ENCODE measurements at places on chromosomes 13 and 19.

GRCh38 chr13:90615767-90616166, 731.7 kb upstream of the MIR17HG start:
- DNase-seq = no peak

DNA sequence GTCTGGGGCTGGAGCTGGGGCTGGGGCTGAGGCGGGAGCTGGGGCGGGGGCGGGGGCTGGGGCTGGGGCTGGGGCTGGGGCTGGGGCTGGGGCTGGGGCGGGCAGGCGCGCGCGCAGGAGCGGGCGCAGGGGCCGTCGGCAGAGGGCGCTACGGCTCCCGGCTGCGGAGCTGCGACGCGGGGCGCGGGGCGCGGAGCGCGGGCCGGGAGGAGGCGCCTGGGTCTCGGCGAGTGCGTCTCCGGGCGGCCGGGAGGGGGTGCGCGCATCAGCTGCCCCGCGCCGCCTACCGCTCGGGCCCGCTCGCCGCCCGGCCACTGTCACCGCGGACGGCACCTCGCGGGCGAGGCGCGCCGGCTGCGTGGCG, 422 bp upstream of the MTUS2 start:
- DNase-seq = no peak

GRCh38 chr13:110965038-110965754, 50.3 kb upstream of the ANKRD10 start:
- peak; percentile 69 for DNase-seq

DNA sequence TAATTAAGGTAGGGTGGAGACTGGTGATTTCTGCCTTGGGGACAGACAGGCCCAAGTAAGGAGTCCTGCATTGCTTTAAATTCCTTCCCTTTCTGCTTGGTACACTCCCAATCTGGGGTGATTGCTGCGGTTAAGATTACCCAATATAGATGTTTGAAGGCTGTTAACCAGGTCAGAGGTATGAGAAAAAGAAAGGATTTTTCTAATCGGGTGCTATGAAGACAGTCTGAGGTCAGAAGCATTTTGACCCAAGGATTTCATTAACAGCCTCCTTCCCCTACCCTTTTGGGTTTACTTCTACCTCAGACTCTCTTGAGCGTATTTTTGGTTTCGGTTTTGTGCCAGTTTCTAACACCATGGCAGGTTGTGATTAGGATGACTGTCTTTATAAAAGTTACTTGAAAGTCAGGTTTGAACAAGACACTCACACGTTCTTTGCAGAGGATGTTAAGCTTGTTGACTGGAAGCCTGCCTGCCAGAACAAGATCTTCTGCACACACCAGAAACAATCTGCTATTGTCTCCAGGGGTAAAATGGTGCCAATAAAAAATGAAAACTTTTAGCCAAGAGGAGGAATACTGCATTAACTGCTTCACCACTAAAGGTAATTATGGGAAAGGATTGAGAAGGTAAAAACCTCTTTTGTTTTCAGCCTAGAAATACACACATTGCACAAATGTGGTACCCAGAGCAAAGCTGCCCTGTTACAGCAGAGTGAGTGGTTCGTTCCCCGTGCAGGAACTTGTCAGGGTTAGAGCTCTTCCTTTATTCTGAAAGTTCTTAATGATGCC, 108.8 kb downstream of the NDFIP2 start:
- DNase-seq = peak; percentile 50

- DNase-seq = peak; percentile 70
These were observed 1.7 kb downstream of the KLF5 start for GRCh38 chr13:73060251-73061160.

DNA sequence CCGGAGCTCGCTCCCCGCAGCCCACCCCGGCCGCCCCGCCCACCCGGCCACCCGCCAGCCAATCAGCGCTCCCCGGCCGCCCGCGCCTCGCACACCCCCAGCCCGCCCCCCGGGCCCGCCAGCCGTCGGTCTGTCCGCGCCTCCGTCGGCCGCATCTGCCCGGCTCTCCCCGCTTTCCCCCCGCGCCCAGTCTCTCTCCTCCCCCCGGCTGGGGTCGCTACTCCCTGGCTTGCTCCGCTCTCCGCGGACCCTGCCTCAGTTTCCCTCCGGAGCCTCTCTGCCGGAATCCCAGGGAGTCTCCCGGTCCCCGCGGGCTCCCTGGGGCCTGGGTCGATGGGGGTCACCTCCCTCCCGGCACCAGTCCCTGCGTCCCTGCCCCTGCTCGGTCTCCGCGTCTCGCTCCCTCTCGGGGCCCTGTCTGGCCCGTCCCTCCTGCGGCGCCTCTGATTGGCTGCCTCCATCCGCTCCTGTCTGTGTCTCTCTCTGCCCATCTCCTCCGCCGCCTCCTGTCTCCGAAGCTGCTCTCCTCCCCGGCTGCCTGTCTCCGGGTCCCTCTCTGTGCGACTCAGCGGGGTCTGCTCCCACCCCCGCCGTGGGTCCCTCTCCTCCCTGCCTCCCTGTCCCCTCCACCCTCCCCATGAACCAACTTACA, 484 bp downstream of the IL11 start:
- DNase-seq = peak; percentile 84

- DNase-seq = no peak
These were observed 220.1 kb upstream of the SERP2 start for GRCh38 chr13:44153496-44153895.

- DNase-seq = no peak
These were observed 19.1 kb downstream of the TIMM13 start for GRCh38 chr19:2408247-2408646.

DNA sequence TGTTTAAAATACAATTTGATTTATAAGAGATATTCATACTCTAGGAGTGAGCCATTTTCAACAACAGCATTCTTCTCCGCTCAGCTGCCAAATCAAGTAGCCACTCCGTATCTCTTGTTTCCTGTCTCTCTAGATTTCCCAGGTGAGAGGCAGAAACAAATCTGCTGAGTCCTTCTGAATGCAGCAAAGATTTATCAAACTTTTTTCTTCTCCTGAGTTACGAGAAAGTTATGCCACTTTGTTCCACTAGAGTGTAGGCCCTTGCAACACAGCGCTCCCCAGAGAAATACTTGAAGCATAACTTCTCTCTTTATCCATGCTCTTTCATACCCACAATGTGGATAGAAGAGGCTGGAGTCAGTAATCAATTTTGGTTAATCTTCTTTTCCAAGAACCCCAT, 1960.8 kb downstream of the OLFM4 start:
- DNase-seq = no peak

GRCh38 chr19:7681340-7682174, 924 bp downstream of the TRAPPC5 start:
- DNase-seq = peak; percentile 75

GRCh38 chr13:72469906-72470305, 257.5 kb downstream of the MZT1 start:
- no peak for DNase-seq

- DNase-seq = peak; percentile 73
These were observed 2.1 kb upstream of the HOOK2 start for GRCh38 chr19:12777217-12778016.

- no peak for DNase-seq
These were observed 463.0 kb downstream of the TSHZ3 start for GRCh38 chr19:30886222-30886621.

- no peak for DNase-seq
These were observed 8.5 kb downstream of the GGACT start for GRCh38 chr13:100580045-100580444.

DNA sequence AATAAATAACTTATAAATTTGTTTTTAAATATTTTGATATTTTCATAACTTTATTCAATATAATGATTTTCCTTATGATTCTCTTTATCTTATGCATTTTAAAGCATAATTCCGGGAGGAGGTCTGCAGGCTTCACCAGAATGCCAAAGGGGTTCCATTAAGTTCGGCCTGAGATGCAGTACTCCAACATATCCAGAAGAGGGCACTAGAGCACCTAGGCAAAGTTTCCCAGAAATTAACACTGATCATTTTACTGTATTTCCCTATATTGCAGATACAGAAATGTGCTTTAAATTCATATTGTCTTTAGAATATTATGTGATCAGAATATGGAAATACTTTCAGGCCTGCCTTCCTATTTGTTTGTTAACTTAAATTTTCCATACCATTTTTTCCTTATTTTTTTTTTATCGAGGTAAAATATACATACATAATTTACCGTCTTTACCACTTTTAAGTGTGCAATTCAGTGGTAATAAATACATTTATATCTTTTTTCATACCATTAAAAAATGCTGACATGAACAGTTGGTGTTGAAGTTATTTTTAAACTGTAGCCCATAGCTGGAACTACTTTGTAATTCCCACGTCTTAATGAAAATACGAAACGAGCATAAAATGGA, 58.9 kb upstream of the TM9SF2 start:
- peak; percentile 40 for DNase-seq

DNA sequence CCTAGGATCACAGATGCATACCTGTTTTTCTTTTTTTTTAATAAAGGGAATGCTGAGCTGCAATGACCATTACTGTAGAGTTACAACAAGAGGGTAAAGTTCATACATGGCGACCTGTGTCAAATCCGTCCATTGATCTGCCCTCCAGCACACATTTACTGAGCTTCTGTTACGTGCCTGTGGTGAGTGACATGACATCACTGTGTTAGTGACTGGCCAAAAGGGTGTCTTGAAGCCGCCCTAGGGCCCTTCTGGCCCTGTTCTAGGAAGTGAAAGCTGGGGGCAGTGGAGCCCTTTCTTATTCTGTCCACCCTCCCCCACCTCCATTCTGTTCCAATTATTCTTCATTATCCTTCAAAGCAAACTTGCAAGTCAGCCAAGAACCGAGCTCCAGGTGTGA, 66.3 kb downstream of the ZIC5 start:
- no peak for DNase-seq

- no peak for DNase-seq
These were observed 497.6 kb downstream of the GPC6 start for GRCh38 chr13:93724187-93724586.

GRCh38 chr13:29522044-29522685, 73.3 kb downstream of the SLC7A1 start:
- DNase-seq = no peak

All from RWPE1 (cell line).